ENCODE measurements at places on chromosomes 6 and 20. TPM values are rescaled to one million over a fixed set of nuclear protein-coding genes. Genes with fewer than 3 reads are reported as not detected.

DNA sequence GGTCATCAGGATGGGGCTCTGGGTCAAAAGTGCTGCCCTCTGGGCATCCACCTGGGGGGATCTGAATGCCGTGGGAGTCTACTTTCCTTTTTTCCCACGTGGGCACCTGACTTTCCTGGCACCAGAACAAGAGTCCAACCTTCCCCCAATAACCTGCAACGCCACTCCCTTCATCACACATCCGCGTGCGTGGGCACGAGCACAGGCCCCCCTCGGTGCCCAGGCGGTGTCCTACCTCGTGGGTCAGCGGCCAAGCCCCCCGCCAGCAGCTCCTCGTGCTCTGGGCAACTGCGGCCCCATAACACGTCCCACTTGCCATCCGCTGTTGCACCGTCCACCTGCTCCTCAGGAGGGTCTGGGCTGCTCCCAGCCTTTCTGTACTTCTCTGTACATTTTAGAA is 87.0 kb downstream of the YTHDF1 start:
- H3K36me3 ChIP-seq = no peaks in the 10 kb centered on the region
- no peak for DNase-seq
- no peaks in the 10 kb centered on the region for H3K27me3 ChIP-seq
- H3K4me1 ChIP-seq = no peaks in the 10 kb centered on the region
- H3K4me3 ChIP-seq = no peak overlapping the region

The CST4 gene
- total RNA-seq = not detected

The PRDM13 gene
- total RNA-seq = not detected

DNA sequence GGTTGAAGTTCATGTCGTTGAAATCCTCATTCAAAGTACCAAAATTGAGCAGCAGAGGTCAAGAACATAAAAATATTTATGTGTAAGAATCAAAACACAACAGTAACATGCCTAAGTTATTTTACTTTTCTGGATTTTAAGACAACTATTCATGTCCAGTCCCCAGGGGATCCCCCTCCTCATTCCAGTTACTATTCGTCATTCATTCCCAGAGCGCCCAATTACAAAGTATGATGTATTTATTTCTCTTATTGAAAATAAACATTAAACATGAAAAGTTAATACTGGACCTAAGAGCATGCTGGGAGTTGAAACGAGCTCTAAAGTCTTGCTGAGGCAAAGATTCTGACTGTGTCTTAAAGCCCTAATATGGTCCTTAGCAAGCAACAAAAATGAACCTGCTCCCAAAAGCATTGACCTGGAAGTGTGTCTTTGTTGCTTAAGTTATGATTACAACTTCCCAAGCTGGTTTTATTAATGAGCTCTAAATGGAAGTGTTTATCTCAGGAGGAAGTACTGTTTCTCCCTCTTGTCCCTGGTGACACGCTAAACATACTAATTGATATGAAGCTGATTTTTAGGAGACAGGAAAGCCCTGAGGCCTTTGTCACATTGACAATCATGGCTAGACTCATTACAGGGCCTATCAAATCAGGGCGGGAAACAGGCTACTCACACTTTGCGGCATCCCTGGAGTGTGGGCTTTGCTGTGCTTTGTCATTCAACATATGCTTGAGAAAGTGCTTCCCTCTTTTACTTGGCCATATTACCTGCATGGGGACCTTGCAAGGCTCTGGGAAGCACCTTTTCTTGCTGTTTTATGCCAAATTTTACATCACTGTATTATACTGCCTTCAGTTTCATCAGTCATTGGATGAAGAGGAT is 192.2 kb upstream of the DTNBP1 start:
- DNase-seq = no peak
- no peaks in the 10 kb centered on the region for H3K36me3 ChIP-seq
- H3K4me3 ChIP-seq = no peak overlapping the region
- H3K4me1 ChIP-seq = no peaks in the 10 kb centered on the region
- H3K27ac ChIP-seq = no peak overlapping the region

The DOK5 gene
- 0.08 TPM for total RNA-seq

The RIMS1 gene
- 0.17 TPM for total RNA-seq

The ZBTB46 gene
- total RNA-seq = 12.1 TPM

The TMEM74B gene
- total RNA-seq = 3.4 TPM

The OR2B6 gene
- total RNA-seq = 0.19 TPM

GRCh38 chr6:3006476-3006875 is 6.8 kb downstream of the NQO2 start:
- H3K4me1 ChIP-seq = peaks cover 12% of the 10 kb centered on the region
- H3K4me3 ChIP-seq = no peak overlapping the region
- no peak for DNase-seq
- no peaks in the 10 kb centered on the region for H3K27me3 ChIP-seq

GRCh38 chr6:57159127-57159526 is 13.0 kb upstream of the BAG2 start:
- no peaks in the 10 kb centered on the region for H3K4me1 ChIP-seq
- DNase-seq = no peak
- no peaks in the 10 kb centered on the region for H3K27me3 ChIP-seq
- H3K36me3 ChIP-seq = peaks cover 13% of the 10 kb centered on the region
- H3K27ac ChIP-seq = no peak overlapping the region

GRCh38 chr20:32330555-32330897 is 27.6 kb upstream of the ASXL1 start:
- no peak overlapping the region for H3K4me3 ChIP-seq
- H3K4me1 ChIP-seq = no peaks in the 10 kb centered on the region
- H3K27me3 ChIP-seq = no peaks in the 10 kb centered on the region
- no peak for DNase-seq
- no peak overlapping the region for H3K27ac ChIP-seq

DNA sequence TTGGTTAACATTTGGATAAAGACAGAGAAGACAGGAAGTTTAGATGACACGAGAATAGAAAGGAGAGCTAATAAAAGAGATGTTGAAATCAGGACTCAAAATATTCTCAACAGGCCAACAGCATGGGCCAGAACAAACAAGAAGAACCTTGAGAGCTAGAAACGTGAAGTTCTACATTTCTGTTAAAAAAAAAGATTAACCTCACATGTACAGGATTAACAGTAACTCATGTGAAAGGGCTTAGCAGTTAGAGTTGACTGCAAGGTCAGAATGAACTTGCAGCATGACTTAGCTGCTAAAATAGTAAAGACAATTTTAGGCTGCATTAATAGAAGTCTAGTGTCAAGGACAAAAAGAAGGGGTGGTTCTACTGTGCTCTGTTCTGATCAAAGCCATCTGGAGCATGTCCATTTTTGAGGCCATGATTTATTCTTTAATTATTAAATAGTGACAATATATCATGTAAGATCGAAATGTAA is 331.1 kb upstream of the HSF2 start:
- H3K36me3 ChIP-seq = no peaks in the 10 kb centered on the region
- DNase-seq = no peak
- H3K27me3 ChIP-seq = no peaks in the 10 kb centered on the region
- no peak overlapping the region for H3K27ac ChIP-seq
- no peaks in the 10 kb centered on the region for H3K4me1 ChIP-seq

- H3K27me3 ChIP-seq = peaks cover 3% of the 10 kb centered on the region
- H3K4me1 ChIP-seq = no peaks in the 10 kb centered on the region
- no peak overlapping the region for H3K4me3 ChIP-seq
- H3K36me3 ChIP-seq = no peaks in the 10 kb centered on the region
- DNase-seq = no peak
Measured at GRCh38 chr20:9021699-9022098, 47.2 kb upstream of the PLCB4 start.

The SHLD1 gene
- 5.0 TPM for total RNA-seq

DNA sequence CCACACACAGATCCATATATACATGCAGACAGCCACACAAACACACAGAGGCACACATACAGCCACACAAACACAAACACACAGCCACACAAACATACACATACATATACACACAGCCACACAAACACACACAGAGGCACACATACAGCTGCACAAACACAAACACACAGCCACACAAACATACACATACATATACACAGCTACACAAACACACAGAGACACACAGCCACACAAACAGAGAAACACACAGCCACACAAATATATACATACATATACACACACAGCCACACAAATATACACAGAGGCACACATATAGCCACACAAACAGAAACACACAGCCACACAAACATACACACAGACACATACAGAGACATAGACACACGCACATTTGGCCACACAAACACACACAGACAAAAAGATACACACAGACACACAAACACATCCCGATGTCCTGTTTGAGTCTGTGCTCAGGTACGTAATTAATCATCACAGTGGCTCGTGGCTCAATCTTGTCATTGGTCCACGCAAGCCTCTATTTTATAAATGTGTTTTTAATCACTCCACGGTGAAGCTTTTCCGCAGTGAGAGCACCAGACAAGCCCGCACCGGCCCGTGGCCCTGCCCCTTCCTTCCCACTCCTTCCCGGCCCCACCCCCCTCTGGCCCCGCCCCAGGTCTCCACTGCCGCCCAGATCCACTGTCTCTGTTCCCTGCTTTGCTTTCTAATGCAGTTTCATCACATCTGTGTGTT is 135.3 kb downstream of the CDH4 start:
- H3K4me1 ChIP-seq = no peaks in the 10 kb centered on the region
- no peak overlapping the region for H3K27ac ChIP-seq
- no peak for DNase-seq
- H3K4me3 ChIP-seq = no peak overlapping the region

DNA sequence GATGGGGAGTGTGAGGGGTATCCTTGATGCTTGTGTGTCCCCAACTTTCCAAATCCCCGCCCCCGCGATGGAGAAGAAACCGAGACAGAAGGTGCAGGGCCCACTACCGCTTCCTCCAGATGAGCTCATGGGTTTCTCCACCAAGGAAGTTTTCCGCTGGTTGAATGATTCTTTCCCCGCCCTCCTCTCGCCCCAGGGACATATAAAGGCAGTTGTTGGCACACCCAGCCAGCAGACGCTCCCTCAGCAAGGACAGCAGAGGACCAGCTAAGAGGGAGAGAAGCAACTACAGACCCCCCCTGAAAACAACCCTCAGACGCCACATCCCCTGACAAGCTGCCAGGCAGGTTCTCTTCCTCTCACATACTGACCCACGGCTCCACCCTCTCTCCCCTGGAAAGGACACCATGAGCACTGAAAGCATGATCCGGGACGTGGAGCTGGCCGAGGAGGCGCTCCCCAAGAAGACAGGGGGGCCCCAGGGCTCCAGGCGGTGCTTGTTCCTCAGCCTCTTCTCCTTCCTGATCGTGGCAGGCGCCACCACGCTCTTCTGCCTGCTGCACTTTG is at the start of gene TNF:
TSS of gene TNF (plus strand) at position 231 of the 567 bp plus-strand sequence. CDS start at position 408, 177 bp downstream.
- no peak within 1 kb of the TSS for H3K27ac ChIP-seq
- no peaks in the 10 kb centered on the region for H3K27me3 ChIP-seq
- H3K36me3 ChIP-seq = no peaks in the 10 kb centered on the region
- peak within 1 kb of the TSS; percentile 2 for H3K4me3 ChIP-seq

DNA sequence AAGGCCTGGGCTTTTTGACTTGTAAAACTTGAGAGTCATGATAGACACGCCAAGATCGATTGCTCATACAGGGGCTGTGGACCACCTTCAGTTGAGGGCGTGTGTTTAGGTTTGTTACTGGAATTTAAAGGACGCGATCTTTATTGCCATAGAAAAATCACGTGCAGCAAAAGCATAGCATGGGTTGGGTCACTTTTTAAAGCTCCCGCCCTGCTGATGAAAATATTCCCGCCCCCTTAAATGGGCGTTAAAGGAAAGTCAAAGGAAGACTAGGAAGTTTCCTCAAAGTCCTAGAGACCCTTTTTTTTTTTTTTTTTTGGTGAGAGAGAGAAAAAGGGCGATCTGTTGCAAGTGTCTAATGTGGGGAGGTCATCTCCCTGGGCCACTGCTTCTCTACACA is 23.1 kb downstream of the TFAP2A start:
- H3K4me1 ChIP-seq = no peaks in the 10 kb centered on the region
- DNase-seq = no peak

- H3K36me3 ChIP-seq = no peaks in the 10 kb centered on the region
- H3K4me1 ChIP-seq = no peaks in the 10 kb centered on the region
- no peak for DNase-seq
- no peak overlapping the region for H3K4me3 ChIP-seq
- no peak overlapping the region for H3K27ac ChIP-seq
- no peaks in the 10 kb centered on the region for H3K27me3 ChIP-seq
Measured at GRCh38 chr6:42396720-42397119, 55.0 kb downstream of the TRERF1 start.

The DDAH2 gene
- total RNA-seq = 31.4 TPM

- peak overlapping the region; percentile 96 for H3K27ac ChIP-seq
- peaks cover 26% of the 10 kb centered on the region for H3K36me3 ChIP-seq
- peak overlapping the region; percentile 79 for H3K4me3 ChIP-seq
- H3K27me3 ChIP-seq = no peaks in the 10 kb centered on the region
Measured at GRCh38 chr6:30721198-30722024, 1.3 kb downstream of the TUBB start.

DNA sequence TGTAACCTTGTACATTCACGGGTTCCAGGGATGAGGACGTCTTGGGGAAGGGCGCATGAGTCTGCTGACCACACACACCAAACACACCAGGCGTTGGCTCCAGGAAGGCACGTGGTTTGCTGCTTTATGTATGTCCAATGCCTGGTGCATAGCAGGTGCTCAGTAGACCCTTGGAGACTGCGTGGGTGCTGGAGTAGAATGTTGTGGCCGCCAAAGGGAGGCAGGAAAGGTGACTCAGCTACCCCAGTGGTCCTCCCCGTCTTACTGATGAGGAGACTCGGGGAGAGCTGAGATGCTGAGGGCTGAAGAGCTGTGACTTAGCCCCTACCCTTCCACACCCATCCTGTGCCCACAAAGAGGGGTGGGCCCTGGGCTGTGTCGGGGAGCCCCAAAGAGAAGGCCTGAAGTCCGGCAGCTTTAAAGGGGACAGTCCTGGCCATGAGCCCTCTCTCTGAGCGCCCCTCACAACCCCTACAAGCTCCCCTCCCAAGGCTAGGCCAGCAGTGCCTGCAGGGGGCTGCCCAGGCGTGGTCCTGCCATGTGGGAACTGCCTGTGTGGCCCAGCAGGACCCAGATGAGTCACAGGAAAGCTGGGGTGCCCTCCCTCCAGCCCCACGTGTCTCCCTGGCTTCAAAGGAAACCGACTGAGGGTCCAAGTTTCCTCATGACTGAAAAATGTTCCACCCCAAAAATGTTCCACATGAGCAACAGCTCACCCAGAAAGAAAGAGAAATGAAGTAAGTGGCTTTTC is 28.0 kb upstream of the PTGIS start:
- no peak overlapping the region for H3K27ac ChIP-seq
- no peaks in the 10 kb centered on the region for H3K27me3 ChIP-seq
- no peaks in the 10 kb centered on the region for H3K4me1 ChIP-seq
- H3K36me3 ChIP-seq = no peaks in the 10 kb centered on the region
